ENCODE measurements at places on chromosomes 13 and 19.

GRCh38 chr19:14686411-14686810 is 3.4 kb upstream of the ZNF333 start:
- no peak for DNase-seq

- no peak for DNase-seq
Measured at GRCh38 chr13:97986835-97987234, 33.4 kb downstream of the IPO5 start.

DNA sequence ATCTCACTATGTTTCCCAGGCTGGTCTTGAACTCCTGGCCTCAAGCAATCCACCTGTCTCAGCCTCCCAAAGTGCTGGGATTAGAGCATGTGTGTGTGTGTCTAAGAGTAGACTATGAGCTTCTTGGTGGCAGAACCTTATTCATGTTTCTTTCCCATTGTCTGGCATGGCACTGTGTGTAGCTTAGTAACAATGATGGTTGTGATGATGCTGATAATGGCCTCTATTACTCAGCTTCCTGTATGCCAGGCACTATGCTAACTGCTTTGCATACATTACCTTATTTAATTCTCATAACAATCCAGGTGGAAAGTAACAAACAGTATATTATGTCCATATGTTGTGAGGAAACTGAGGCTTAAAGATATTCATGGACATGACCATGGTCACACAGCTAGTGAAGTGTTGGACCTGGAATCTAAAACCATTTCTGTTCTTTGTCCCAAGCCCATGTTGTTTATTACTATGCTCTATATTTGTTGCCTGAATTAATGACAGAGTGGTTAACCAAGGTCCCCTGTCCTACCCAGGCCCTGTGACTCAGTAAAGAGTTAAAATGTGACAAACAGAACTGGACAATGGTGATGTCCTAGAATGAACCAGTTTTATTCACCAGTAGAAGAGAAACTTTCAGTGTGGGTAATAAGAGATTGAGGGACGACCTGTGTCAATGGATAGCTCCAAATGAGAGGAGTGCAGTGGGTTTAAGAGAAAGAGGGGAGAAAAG is 109.6 kb downstream of the KLF5 start:
- DNase-seq = no peak

DNA sequence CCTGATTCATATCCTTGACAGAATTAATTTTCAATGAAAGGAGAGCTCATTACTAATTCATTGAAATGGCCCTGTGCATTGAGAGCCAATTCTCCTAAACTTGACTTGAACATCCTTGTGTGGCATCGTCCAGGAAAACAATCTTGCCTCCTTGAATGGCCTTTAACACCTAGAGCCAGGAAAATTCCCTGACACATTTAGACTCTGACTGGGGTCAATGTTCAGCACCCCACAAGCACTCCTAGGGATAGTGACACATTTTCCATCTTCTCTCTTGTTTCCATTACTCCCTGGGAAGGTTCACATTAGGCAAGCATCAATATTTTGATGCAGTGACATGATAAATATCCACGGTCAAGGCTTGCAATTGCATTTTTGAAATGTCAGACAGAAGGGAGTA is 218.9 kb downstream of the LACC1 start:
- DNase-seq = no peak

DNA sequence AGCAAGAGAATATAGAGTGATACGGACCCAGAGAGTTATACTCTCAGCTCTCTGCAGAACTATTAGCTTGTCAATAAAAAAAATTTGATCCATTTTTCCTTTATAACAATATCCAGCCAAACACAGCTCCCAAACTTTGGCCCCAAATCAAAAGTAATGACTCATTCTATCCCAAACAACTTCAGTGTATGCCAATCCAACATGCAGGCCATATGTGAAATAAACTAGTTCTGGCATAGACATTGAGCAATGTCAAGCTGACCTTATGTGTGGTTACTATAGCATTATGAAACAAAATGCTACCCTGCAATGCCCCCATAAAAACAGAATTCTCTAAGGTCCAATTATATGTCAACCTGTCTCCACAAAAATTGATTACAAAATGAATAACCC is 209.5 kb downstream of the DNAJC15 start:
- DNase-seq = no peak

DNA sequence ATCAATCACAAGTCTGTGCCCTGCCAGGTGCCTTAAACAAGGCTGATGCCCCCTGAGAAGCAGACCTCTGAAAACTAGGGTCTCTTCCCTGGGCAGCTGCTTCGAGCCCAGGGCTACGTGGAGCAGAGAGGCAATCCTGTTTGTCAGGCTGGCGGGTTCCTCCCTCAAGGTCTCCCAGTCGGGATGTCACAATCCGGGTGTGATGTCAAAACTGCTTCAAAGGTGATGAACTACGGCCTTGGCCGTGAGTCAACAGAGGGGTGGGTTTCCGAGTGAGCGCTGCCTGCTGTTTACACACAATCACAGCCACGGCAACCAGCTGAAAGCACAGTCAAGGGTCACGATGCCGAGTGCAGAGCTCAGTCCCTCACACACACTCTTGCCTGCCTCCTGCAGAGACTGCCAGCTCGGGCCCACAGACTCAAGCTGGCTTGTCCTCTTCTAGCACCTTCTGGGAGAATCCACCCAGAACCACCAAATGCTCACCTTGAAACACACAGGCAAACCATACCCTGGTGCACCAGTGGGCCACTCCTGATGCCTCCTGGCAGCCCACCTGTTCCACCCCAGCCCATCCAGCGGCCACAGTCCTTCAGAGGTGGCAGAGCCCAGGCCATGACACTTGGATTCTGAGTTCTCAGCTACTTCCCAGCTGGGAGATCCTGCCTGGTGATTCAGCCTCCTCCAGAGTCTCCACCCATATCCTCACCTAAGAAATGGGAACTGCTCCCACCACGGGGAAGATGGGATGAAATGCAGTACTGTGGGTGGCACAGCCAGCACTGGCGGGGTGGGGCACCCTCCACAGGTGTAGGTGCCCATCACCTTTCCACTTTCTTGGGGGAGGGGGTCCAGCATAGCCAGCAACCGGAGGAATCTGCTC is 6.8 kb downstream of the ELL start:
- no peak for DNase-seq

DNA sequence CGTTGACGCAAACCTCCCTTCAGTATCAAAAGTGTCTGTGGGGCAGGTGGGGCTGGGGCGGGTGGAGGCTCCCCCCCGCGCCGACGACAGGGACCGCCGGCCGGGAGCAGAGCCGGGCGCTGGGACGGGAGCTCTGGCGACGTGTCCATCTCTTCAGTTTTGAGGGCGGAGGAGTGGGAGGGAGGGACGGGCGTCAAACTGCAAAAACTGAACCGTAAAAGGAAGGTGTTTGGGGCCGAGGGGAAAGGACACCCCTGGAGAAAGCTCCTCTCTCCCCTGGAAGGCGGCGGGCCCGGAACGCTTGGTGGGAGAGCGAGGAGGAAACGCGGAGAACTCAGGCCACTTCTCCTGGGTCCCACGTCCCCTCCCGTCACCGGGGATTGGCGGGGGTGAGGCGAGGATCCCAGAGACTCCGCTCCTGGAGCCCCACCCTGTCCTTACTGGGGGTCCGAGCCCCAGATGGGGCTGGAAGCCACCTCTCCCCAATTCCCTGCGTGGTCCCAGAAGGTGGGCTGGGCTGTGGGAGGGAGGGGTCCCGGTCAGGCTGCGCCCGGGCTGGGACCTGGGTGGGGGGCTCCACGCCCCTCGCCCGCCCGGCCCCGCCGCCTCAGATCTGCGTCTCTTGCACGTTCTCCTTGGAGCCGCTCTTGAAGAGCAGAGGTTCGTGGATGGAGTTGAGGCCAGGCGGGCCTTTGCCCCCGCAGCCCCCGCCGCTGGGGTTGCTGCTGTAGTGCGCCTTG is 3.4 kb upstream of the ASPDH start:
- DNase-seq = no peak

DNA sequence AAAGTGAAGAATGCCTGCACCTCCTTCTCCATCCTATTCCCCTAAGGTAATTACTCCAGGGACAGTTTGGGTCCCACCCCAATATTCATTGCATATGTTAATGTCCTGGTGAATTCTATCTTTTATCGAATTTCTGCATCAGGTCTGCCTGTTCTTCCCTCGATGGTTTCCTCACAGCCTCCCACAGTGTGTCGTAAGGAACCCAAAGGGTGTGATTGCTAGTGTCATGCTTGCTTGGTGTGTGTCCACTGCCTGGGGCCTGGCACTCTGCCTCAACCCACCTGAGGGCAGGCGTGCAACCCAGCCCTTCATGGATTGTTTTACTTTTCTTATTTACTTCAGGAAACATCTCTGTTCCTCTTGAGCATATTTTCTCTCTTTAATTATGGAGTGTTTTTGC is 60.2 kb upstream of the CYSLTR2 start:
- DNase-seq = no peak

DNA sequence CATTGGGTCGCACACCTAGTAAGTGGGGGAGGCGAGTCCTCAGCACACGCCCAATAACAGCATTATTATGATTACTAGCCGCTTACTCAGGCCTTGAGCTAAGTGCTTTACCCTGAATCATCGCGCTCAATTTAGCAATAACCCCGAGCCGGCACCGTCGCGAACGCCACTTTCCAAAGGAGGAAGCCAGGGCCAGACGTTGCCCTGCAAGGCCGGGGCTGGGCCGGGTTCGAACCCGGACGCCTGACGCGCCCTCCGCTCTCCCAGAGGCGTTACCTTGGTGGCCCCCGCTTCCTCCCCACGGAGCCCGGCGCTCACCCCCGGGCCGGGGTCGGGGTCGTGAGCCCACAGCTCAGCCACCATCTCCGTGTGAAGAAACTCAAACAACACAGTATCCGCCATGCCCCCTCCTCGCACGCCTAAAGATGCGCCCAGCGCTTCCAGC is at the start of gene TRAPPC6A:
Gene TRAPPC6A (minus strand): TSS at position 421 of the 445 bp plus-strand sequence. CDS start 19 bp downstream, at position 402.
- DNase-seq = no peak

DNA sequence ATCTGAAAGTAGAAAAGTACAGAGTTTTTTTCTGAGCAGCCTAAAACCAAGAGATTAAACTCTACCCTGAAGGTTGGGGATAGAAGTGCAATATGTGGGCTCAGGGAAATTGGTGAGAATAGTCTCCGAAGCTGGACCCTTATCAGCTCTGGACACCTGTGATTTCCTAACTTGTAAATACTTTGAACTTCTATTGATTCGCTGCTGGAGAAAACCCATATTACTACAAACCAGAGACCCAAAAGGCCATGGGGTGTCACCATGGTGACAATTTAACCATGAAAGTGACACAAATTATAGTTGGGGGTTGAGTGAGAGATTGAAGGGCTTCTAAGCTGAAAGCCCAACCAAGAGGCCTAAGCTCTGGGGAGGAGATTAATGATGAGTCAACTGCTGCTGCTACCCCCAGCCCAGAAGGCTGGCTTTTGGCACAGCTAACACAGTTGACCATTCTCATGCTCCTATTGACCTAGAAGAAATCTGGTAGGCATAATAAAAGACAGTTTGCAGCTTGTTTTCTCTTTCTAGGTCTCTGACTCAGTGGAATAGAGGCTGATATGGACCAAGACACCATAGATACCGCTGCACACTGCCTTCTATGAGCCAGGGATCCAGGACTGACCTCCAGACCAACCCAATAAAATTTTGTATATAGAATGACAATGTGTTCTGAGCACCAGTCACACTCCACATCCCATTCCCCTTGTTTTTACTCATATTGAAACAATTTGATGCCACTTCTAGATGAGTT is 131.9 kb upstream of the FNDC3A start:
- no peak for DNase-seq

GRCh38 chr13:52878831-52879230 is 30.4 kb upstream of the PCDH8 start:
- no peak for DNase-seq

- DNase-seq = no peak
Measured at GRCh38 chr13:80828759-80829158, 487.8 kb upstream of the SPRY2 start.

DNA sequence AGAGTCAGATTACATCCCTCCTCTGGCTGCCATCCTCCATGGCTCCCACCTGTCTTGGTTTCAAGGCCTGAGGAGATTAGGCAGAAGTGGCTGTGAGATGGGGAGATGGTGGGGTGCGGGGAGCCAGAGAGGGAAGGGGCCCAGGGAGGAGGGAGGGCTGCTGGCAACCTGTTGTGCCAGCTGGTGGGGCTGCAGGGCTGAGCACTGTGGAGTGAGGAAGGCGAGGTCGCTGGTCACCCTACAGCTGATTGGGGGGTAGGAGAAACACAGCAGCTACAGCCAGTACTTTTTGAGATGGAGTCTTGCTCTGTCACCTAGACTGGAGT is 48.3 kb downstream of the CD320 start:
- no peak for DNase-seq

DNA sequence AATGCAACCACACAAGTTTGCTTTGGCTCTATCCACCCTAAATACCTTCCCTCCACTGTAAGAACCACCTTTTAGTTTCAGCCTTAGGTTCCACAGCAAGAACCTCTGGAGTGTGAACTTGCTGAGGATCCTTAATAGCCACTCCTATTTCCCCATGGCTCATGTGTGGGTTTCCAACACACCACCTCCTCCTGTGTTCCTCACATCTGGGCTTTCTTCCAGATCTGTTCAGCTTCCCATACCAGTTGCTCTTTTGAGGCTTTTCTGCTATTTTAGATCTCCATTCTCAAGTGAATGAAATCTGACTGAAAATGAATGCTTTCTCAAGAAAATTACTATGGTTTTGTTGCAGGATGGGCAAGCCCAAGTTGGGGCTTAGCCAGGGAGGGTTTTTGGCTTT is 104.8 kb upstream of the MIR17HG start:
- DNase-seq = no peak
